Stimulated activated CD4-positive, alpha-beta T cell treated with anti-CD3 and anti-CD28 coated beads, Interleukin-1b, Interleukin-23, amount 100 ng/mL, for 4 hours (primary cell): ENCODE measurements at places on chromosomes 4 and X.

- no peak for DNase-seq
Measured at GRCh38 chr4:151004222-151004621, 10.9 kb downstream of the LRBA start.

GRCh38 chr4:176309046-176309445 lies 10.7 kb upstream of the SPCS3 start:
- no peak for DNase-seq

- no peak for DNase-seq
Measured at GRCh38 chr4:108130955-108131354, 37.8 kb downstream of the LEF1 start.

GRCh38 chrX:141443922-141444321 lies 140.6 kb downstream of the SPANXA1 start:
- no peak for DNase-seq

DNA sequence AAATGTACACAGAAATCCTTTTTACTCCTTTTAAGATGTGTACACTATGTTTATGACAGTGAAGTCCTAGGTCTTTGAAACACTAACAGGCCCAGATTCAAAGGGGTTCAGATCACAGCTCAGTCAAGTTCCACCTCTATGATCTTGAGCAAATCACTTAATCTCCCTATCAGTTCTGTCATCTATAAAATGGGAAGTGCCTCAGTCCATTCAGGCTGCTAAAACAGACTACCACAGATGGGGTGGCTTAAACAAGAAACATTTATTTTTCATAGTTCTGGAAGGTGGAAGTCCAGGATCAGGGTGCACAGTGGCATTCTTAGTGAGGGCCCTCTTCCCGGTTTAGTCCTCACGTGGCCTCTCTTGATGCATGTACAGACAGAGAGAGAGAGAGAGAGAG lies 117.1 kb downstream of the CORIN start:
- no peak for DNase-seq

DNA sequence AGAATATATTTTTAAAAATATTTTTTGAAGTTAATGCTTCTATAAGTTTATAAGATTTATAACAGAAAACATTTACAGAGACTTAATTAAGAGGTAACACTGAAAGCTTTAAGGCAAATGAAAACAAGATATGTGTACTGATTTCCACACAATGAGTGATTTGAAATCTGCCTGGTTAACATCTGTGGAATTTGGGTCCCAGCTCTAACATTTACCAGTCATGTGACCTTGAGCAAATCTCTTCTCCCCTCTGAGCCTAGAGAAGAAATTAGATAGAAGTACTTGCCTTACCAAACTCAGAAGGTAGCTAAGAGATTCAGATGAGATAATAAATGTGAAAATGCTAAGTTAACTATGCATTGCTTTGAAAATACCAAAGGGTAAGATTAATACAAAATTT lies 458.8 kb upstream of the LCORL start:
- DNase-seq = no peak

DNA sequence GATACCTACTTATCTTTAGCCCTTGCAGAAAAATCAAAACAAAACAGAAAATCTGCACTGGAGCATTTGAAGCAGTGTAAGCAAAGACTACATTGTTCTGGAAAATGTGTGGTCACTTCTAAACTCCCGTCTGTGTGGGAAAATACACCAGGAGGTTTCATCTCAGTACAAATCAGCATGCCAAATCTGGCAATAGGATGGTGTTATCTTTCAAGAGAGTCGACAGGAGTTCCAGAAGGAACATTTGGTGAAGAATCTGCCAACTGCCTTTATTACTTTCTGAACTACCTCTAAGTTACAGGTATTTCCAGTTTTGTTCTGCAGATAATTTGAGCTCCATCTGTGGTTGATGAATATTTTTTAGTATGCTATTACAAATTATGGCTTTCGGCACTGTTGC lies 1348.0 kb downstream of the RAPGEF2 start:
- no peak for DNase-seq

- DNase-seq = no peak
Measured at GRCh38 chr4:155526452-155527169, 140.0 kb upstream of the GUCY1A1 start.

- DNase-seq = no peak
Measured at GRCh38 chr4:139557556-139558110, 1.6 kb upstream of the SETD7 start.

GRCh38 chr4:48602222-48602621 lies 112.2 kb downstream of the ZAR1 start:
- no peak for DNase-seq

DNA sequence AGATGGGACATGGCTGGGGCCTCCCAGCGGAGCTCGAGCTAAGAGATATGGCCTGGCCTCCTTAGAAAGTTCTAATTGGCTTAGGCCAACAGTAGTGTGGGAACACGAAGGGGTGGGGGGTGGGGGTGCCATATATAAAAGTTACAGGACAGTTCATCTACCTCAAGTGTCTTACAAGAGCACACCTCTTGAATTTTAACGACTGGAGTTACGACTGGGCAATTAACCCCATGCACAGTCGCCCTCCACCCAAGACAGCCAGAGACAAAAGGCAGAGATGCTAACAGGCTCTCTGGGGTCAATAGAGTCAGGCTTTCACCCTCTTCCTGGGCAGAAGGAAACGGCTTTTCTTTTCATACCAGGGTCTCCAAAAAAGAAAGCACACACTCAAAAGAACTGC lies 302.2 kb downstream of the BCOR start:
- no peak for DNase-seq

- no peak for DNase-seq
Measured at GRCh38 chr4:118718511-118719170, 33.4 kb downstream of the METTL14 start.

GRCh38 chrX:10906866-10907265 lies 204.3 kb upstream of the HCCS start:
- no peak for DNase-seq
